ENCODE measurements at places on chromosomes 4 and X.

GRCh38 chr4:110049951-110050925 lies 137.6 kb downstream of the EGF start:
- DNase-seq: peak; percentile 43

GRCh38 chrX:41759817-41760216 lies 35.8 kb downstream of the GPR82 start:
- DNase-seq: no peak

DNA sequence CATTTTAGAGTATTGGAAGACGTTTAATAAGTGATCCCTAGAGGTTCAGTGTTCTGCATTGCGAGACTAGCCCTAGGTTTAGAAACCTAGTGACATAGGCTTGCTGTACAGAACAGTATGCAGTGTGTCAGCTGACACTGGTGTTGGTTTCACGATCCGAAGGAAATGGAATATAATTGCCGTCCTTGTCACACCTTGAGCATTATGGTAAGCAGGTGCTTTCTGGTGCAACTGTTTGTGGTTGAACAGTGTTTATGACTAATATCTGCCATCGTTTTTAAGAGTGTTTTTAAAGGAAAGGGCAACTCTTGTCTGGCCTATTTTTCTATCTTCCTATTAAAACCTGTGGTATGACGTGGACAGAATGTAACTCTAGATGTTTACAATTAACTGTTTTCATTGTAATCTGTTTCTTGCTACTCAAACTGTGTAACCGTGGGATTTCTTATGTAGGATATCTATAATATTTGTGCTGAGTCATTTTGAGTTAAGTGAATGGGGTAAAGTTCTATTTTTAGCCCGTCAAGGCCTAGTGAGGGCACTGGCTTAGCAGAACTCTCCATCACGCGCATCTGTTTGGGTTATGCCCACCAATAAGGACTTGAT lies 53.8 kb upstream of the TBC1D14 start:
- no peak for DNase-seq

GRCh38 chr4:138666366-138666765 lies 349.2 kb upstream of the NOCT start:
- DNase-seq: no peak

GRCh38 chr4:123939621-123940020 lies 543.0 kb downstream of the SPRY1 start:
- no peak for DNase-seq

Measured in muscle of arm (tissue), 14 donors.